ENCODE measurements at places on chromosomes 6 and 20. TPM values are rescaled to one million over a fixed set of nuclear protein-coding genes. Genes with fewer than 3 reads are reported as not detected.

The ECT2L gene
- 0.19 TPM for total RNA-seq

The MRPS10 gene
- total RNA-seq = 20.2 TPM

The TPD52L1 gene
- total RNA-seq = 54.1 TPM

The AGER gene
- total RNA-seq = 12.7 TPM

The CNKSR3 gene
- 19.3 TPM for total RNA-seq

Data from aorta (tissue), 5 donors.